D341Med (cell line): ENCODE measurements at places on chromosomes 5 and 9.

DNA sequence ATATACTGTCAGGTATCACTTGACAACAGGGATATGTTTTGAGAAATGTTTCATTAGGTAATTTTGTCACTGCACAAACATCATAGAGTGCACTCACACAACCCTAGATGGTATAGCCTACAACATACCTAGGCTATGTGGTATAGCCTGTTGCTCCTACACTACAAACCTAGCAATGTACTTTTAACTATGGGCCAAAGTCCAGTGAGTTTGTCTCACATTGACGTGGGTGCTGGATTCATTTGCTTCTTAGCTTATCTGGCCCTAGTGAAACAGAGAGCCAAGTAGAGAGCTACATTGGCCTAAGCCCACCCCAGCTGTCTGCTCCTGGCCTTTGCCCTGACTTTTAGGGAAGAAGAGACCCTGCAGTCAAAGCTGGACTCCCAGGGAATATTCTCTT lies 180.7 kb upstream of the EGFLAM start:
- DNase-seq: no peak

DNA sequence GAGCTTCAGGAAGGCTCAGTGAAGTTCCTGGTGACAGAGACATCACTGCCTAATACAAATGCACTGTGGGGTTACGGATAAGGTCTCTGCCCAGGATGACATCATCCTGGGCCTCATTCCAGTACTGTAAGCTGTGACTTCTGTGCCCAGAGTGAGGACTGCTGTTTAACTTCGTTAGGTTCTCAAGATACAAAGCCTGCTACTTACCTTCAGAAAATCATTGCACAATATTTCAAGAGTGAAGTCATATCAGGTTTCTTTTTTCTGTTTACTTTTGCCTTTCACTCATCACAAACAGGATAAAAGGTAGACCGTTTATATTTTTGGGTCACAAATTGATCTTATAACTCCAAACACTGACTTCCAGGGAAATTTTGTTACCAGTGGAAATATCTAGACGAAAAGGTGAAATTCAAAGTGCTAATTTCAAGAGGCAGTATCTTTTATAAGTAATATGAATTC lies 241.2 kb downstream of the PIK3R1 start:
- no peak for DNase-seq

- no peak for DNase-seq
Measured at GRCh38 chr5:124880903-124881697, 134.7 kb upstream of the ZNF608 start.

DNA sequence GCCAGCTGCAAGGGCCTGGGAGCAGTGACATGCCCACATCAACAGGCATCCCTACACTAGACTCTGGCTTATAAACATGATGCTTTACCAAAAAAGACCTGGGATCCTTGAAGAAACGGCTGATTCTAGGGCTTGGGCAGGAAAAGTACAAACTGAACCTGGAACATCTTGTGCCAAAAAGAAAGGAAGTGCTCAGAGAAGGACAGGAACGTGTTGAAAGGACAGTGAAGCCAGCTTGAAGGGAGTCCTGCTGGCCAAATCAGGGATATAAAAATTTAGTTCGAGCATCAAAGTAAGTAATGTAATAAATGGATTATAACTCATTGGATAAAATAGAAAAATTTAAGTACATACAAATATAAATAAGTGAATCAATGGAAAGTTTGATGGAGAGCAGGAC lies 58.1 kb downstream of the ALDH7A1 start:
- DNase-seq: no peak

DNA sequence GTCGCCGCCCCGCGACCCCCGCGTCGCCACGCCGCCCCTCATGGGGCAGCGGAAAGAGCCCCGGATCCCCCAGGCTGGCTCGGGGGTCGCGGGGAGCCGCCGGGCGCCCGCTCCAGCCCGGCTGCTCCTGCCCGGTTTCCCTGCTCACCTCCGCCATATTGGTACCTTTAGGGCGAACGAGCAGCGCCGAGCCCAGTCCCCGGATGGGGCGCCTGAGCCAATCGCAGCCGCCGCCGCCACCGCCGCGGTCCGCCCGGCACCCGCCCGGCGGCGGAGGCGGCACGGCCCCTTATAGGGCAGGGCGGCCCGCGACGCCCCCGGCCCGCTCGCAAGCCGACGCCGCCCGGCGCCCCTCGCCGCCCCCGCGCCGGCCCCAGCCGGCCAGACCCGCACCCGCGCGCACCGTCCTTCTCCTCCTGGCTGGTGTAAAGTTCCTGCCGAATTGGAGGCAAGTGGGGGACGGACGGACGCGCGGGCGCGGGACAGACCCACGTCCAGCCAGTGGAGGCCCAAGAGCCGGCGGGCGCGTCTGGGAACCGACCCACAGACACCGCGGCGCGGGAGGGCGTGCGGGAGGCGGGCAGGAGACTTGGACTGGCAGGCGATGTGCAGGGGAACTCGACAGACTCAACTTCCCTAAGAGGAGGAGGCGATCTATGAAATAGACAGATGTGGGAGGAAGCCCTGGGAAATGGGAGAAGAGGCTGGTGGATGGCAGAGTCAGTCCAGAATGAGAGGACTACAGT lies at the start of gene MIER3:
TSS of gene MIER3 (minus strand) at position 178 of the 746 bp plus-strand sequence. CDS start at position 157, 21 bp downstream.
- DNase-seq: peak; percentile 97

DNA sequence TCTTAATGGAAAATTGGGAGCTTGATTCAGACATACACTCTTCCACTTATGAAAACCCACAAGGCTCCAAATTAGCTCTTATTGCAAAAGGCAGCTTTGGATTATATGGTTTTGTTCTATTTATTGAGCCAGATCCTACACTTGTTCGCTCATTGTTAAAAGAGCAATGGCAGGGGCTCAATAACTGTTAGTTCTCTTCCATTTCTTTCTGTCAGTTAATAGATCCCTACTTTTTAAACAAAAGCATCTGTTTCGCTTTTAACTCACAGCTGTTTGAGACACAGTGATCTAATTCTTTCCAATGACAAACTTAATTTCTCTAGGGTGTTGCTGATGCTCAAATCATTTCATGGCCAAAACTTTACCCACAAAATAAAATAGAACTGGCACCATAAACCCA lies 11.7 kb downstream of the C5 start:
- no peak for DNase-seq

GRCh38 chr5:172160506-172160905 lies 27.5 kb downstream of the STK10 start:
- no peak for DNase-seq

GRCh38 chr5:177066224-177066623 lies 20.5 kb upstream of the FGFR4 start:
- DNase-seq: no peak

- no peak for DNase-seq
Measured at GRCh38 chr9:18756712-18757125, 276.3 kb downstream of the SAXO1 start.

GRCh38 chr5:90287036-90287435 lies 122.5 kb downstream of the CETN3 start:
- no peak for DNase-seq

DNA sequence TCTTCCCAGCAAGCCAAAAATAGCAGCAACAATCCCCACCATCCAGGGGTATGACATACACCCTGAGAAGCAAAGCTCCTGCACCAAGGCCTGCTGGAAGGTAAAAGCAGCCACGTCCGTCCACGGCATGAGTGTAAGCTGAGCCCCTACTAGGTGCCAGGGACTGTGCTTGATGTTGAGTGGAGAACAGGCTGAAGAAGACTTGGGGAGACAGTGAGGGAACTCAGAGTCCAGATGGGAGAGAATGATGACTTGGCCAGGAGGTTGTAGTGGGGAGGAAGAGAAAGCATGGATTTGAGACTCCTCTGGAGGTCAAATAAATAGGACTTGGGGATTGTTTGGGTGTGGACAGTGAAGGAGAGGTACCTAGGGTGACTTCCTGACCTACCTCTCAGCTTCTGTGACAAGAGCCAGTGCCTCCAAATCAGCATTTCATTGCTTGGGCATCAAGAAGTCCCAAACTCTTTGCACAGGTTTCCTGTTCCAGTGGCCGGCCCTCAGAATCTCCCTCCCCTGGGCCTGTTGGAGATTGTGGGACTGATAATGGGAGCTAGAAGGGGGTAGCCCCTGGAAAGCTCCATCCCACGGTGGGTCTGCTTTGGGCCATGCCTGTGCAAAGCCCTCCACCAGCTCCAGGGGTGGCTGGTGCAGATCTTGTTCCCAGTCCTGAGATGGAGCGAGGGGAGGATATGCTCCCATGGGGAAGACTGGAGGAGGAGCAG lies 58.3 kb upstream of the ADAMTS2 start:
- peak; percentile 5 for DNase-seq

- DNase-seq: no peak
Measured at GRCh38 chr9:129432297-129433154, 188.4 kb downstream of the C9orf50 start.

- DNase-seq: peak; percentile 40
Measured at GRCh38 chr9:32551276-32552051, 663 bp upstream of the SMIM27 start.

DNA sequence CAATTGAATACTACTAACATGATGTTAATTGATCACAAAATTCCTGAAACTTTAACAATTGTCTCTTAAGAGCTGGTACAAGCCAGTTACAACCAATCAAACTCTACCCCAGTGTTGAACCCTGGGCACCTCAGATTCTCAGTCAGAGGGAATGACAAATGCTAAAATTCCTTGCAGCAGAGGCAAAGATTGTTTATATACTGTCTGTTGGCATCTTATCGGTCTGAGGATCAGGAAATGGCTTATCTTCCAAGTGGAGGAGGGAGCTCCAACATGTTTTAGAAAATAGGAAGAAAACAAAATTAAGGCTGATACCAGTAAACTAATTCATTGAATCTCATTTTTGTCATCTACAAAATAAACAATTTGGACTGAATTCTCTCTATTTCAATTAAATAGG lies 527.8 kb upstream of the ZNF608 start:
- DNase-seq: no peak

DNA sequence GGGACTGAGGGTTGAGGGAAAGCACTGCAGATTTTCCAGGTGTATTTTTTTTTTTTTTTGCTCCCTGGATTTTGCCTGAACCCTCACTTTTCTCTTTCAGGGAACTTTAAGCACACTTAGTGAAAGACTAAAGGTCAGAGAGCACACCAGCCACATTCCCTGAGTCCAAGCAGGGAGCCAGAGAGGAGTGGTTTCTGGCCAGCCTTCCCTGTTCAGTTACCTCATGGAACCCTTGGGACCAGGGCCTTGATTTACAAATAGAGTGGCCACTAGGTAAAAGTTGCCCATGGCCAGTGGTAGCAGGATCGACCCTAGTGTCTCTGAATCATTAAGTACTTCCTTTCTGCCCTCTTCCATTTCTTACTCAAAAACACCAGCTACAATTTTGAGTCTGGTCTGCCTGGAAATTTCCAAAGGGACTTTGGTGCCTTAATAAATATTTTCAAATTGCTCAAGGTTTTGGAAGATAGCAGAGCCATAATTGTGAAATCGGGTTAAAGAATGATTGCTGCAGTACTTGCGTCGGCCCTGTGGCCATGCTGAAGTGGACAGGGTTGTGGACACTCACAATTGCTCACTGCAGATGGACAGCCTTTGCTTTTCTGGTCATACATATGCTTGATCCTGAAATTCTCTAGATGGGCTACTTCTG lies 14.5 kb downstream of the PALM2AKAP2 start:
- no peak for DNase-seq

DNA sequence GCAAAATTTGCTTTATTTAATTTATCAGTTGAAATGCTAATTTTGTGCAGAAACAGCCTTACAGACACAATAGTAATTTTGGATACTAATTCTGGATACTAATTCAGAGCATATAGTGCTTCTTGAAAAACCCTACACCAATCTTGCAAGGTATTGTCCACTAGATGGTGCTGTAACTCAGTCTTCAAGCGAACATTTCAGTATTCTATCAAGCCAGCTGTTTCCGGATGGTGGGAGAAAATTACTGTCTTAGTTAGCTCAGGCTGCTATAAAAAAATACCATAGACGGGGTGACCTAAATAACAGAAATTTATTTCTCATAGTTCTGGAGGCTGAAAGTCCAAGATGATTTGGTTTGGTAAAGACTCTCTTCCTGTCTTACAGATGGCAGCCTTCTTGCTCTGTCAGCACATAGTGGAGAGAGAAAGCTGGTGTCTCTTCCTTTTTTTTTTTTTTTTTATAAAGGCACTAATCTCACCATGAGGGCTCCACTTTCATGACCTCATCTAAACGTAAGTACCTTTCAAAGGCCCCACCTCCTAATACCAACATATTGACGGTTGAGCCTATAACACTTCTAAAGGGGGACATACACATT lies 1306.5 kb upstream of the CDH9 start:
- peak; percentile 35 for DNase-seq

DNA sequence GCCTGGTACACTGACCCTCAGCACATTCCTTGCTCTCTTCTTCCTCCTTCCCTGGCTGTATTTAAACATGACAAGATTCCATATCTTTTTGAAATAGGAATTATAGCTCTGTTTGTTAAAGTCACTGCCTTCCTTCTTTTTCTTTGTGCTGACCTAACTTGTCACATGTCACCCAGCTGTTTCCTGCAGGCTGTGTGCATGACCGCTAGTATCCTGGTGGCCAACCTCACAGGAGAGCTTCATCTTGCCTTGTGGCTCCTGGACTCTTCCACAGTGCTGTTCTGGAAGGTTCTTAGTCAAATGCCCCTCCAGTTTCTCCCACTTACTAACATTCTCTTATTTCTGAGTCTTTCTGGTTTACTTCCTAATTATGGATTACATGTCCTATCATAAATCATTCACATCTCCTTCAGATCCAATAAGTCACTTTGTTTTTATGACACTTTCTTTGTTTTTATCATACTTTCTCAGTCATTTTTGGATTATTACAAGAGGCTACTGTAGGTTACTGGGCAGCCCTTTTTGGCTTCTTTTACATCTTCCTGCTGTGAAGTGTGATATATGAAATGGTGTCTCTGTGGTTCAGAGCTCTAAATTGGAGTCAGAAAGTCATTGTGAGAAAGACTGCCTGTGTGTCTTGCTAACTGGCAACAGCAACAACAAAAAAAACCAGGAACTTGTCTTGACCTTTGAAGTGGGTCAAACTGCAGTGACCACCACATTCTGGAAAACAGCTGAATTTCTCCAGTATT lies 463.6 kb upstream of the DAP start:
- no peak for DNase-seq
